ENCODE measurements at places on chromosomes 7 and 10.

DNA sequence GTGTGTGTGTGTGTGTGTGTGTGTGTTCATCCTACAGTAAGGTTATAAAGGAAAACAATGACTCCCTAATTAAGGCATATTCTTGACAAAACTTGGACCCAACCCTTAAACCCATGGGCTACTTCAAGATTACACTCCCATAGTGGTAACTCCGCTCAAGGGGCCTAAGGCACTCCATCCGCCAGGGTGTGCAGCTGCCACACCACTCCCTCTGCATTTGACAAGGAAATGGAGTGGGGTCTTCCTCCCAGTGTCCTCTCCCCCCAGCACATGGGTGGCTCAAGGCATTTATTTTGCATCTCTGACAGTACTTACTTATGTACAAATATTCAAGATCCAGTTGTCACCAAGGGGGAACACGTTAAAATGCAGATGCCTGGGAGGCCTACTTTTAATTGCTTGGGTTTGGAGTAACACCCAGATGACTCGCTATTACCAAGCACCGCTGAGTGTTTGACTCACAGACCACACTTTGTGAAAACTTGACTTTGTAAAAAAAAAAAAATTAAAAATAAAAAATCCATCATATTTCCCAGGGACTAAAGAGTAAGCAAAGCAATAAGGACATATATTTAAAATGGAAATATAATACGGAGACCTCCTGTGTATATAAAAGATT is 53.0 kb upstream of the AGR3 start:
- no peak for DNase-seq

GRCh38 chr7:133962646-133963045 is 164.5 kb upstream of the LRGUK start:
- DNase-seq: no peak

- no peak for DNase-seq
These were observed 53.6 kb upstream of the ELN start for GRCh38 chr7:73974101-73974947.

- no peak for DNase-seq
These were observed 66.2 kb downstream of the DNAJB6 start for GRCh38 chr7:157402911-157403534.

DNA sequence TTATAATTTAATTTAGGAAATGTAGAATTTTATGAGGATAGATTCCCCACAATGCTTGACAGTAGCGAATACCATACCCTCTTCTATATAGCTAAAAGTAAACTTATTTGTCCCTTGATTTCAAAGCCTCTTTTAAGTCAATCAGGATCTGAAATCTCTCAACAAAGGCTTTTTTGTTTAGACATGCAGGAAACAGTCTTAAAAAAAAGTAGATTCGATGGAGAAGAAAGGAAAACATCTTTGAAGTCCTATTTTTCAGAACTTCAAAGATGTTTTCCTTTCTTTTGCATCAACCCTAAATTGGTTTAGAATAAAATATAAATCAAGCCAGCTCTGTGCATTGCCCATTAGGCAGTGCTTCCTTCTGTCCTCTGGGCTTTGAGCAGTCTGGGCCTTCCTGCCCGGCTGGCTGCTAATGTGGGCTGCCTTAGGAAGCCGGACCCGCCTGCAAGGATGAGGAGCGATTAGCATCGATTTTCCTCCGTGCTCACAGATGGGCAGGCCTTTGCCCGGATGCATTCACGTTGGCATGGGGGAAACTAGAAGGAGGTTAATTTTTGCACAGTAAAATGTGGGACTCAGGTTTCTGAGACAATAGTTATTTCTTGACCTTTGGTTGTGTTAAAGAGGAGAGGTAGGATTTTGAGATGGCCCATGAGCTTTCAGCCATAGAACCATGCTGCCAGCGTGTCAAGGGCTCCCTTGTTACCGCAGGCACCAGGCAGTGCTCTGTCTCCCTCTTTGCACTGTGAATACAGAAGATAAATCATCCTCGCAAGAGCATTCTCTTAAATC is 15.5 kb downstream of the MSRB2 start:
- DNase-seq: no peak

GRCh38 chr7:14191686-14192098 is 202.2 kb upstream of the ETV1 start:
- no peak for DNase-seq

DNA sequence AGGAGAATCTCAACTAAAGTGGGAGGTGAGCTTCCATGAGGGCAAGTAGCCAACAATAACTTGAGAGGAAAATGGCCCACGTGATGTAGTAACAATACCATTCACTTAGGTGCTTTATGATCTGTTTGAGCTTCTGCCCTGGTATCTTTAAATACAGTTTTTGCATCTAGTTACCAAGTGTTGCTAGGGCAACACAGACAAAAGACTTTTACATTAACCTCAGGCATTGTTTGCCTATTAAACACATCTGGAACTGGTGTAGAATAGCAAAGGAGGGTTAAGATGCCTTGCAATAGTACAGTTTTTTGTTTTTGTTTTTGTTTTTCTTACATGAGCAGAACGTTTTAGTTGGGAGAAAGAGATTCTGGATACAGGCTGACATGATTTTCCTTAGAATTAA is 97.7 kb upstream of the MTPN start:
- DNase-seq: no peak

DNA sequence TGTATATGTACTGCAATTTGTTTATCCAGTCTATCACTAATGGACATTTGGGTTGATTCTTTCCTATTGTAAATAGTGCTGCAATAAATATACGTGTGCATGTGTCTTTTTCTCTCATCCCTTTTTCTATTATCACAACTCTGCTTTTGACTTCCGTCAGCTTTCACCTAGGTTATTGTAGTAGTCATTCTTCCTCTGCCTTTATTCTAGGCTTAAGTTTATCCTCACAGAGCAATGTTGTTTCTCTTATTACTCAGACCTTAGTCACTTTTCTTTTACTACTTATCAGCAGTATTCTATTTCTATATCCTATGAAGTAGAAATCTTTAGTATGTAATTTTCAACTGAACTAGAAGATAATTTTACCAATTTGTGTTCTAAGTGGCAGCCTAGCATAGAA is 175.3 kb upstream of the SEMA3E start:
- DNase-seq: no peak

DNA sequence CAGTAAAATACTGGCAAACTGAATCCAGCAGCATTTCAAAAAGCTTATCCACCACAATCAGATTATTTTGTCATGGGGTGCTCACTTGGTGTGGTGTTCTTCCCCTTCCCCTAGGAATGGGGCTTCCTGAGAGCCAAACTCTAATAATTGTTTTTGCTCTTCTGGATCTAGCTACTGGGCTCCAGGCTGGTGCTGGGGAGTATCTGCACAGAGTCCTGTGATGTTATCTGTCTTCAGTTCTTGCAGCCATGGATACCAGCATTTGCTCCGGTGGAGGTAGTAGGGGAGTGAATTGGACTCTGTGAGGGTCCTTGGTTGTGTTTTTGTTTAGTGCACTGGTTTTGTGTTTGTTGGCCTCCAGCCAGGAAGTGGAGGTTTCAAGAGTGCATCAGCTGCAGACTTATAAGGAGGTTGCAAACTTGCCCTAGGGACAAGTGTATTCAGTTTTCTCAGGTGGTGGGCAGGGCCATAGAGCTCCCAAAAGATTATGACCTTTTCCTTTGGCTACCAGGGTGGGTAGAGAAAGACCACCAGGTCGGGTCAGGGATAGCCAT is 308.5 kb upstream of the MAGI2 start:
- no peak for DNase-seq

DNA sequence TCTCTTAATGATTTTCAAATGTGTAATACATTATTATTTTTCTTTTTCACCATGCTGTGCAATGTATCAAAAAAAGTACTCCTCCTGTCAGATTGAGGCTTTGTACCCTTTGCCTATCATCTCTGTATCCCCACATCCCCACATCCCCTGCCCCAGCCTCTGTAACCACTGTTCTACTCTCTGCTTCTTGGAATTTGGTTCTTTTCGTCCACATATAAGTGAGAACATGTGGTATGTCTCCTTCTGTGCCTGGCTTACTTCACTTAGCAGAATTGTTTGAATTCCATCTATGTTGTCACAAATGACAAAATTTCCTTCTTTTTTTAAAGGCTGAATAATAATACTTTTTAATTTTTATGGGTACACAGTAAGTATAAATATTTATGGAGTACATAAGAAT is 13.8 kb downstream of the TAF3 start:
- no peak for DNase-seq

- no peak for DNase-seq
These were observed 86.3 kb downstream of the KAT6B start for GRCh38 chr10:74912682-74913081.

DNA sequence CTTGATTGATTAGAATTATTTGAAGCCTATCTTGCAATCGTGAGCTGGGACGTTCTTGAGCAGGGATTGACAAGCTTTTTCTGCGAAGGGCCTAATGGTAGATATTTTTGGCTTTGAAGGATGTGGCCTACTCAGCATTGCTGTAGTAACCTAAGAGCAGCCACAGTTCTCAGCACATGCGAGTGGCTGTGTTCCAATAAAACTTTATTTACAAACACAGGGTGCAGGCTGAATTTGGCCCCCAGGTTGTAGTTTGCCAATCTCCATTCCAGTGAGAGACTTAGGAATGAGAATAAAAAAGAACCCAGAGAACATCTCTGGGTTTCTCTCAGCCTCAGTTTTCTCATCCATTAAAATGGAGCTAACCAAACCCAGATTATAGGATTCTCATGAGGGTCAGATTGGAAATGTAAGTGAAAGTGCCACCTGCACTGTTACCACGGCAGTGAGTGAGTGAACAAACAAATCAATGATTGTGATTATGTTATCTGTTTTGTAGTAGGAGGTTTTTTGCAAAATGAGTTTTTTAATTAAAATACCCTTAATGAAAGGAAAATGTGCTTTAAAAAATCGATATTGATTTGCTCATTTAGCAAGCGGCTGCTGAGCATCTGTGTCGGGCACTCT is 664.0 kb downstream of the SDK1 start:
- DNase-seq: no peak

- no peak for DNase-seq
These were observed 17.3 kb downstream of the IL2RA start for GRCh38 chr10:6044751-6045313.

DNA sequence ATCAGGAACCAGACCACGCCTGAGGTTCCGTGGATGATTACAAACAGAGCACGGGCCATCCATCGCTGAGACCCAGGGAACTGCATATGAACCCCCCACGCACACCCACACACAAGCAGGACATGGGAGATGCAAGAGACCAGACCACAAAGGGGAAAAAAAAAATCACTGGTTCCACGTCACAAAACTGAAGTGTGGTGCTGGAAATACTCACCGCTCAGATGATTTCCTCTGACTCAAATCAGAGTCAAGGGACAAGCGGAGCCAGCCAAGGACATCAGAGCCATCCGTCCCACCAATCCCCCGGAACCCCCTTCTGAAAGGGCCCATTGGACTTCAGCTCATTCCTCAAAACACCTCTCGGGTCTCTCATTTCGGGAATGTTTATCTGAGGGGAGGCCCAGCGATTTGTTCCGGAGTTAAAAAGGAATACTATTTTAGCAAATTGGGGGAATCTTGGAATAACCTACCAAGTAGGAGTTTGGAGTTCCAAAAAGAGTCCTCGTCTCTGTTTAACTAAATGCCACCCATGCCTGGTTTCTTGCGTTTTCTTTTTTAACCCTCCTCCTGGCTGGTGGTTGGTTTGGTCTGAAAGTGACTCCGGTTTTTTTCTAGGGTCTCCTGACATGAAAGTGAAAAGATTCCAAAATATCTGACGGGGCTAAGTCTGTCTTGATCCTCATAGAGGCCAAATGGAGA is 15.0 kb downstream of the SNX8 start:
- no peak for DNase-seq

DNA sequence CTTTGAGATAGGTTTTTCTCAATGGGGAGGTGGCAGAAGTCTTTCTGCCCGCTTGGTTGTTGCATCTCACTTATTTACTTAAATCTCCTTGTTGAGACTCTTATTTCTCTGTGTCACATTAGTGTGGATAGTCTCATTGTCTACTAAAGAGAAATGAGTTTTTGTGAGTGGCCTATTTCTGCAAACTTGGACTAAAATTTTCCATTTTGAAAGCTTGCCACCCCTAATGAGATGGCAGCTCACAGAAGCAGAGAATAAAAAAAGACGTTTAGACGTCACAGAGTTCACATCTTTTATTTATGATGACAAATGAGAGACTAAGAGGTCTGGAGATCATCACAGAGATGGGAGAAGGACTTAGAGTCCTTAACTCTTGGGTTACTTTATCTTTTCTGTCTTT is 262.7 kb upstream of the PHYHIPL start:
- no peak for DNase-seq

DNA sequence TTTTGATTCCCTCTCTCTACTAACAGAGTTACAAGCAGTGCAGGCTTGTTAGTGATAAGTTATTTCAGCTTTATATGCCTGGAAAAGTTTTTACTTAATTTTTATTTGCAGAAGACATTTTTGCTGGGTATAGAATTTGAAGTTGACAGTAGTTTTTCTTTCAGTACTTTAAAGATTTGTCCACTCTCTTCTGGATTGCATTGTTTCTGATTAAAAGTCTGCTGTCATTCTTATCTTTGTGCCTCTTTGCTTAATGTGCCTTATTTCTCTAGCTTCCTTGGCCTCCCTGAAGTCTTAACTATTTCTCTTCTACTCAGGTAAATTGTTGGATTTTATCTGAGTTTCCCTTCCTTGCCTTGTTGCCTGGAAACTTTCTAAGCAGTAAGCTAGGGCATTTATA is 36.2 kb downstream of the PLCE1 start:
- DNase-seq: no peak

- no peak for DNase-seq
These were observed 260.1 kb upstream of the PODXL start for GRCh38 chr7:131816391-131817007.

GRCh38 chr7:17497136-17497535 is 198.7 kb downstream of the AHR start:
- no peak for DNase-seq

- no peak for DNase-seq
These were observed 136.3 kb downstream of the DOCK1 start for GRCh38 chr10:127041552-127041951.

GRCh38 chr7:2087744-2088143 is 145.0 kb downstream of the MAD1L1 start:
- DNase-seq: no peak

GRCh38 chr10:67302701-67303100 is 376.9 kb downstream of the LRRTM3 start:
- no peak for DNase-seq

GRCh38 chr10:110006358-110007160 is 1.2 kb upstream of the ADD3 start:
- DNase-seq: no peak

- no peak for DNase-seq
These were observed 451.2 kb downstream of the SEMA3D start for GRCh38 chr7:84735677-84736076.

- DNase-seq: no peak
These were observed 5.7 kb upstream of the VIM start for GRCh38 chr10:17222329-17222728.

- DNase-seq: no peak
These were observed 91.6 kb downstream of the MICALL2 start for GRCh38 chr7:1367501-1368183.

DNA sequence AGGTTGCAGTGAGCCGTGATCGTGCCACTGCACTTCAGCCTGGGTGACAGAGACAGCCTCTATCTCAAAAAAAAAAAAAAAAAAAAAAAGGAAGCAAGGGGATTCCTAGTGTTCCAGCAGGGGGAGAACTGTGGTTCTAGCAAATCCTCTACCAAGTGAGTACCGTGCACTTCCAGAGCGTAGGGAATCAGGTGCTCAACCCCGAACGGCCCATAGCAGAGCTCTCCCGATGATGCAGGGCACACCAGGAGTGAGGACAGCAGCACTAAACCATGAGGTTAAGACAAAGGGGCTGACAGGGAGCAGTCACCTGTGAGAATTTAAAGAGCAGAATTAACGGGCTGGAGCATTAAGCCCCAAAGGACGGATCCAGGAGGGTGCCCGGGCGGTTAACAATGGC is 173.6 kb downstream of the PTPRN2 start:
- no peak for DNase-seq

Measured in stimulated activated CD4-positive, alpha-beta T cell treated with anti-CD3 and anti-CD28 coated beads, Interleukin-4, amount 100 ng/mL, for 1 hour (primary cell).